ENCODE measurements at places on chromosomes 16 and 17.

- no peak for DNase-seq
Observed at GRCh38 chr17:81558941-81559806, 7.0 kb upstream of the FAAP100 start.

DNA sequence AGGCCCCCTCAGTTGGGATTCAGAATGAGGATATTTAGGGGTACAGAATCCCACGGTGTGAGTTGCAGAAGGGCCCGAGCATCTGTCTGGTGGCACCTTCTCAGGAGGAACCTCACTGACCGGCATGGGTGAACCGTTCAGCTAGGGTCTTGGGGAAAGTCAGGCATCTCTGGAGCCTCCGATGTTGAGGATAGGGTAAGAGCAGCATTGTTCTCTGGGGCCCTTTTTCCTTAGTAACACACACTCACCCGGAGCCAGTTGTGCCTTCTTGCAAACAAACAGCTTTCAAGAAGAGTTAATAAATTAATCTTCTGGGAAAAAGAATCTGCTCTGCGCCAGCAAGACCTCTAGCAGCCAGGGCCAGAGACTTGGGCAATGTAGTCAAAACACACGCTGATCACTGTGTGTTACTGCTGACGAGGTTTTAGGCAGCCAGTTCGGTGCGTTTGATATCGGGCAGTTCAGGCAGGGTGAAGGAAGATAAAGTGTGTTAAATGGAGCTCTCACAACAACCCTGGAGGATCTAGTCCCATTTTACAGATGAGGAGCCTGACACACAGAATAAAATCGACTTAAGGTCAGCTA is 48.9 kb downstream of the MSI2 start:
- no peak for DNase-seq

GRCh38 chr17:69597898-69598692 is 183.6 kb downstream of the MAP2K6 start:
- no peak for DNase-seq

- no peak for DNase-seq
Observed at GRCh38 chr17:68830313-68830712, 124.9 kb downstream of the ABCA8 start.

GRCh38 chr16:67444259-67445125 is 13.6 kb downstream of the HSD11B2 start:
- no peak for DNase-seq
